ENCODE measurements at places on chromosomes 4 and X.

DNA sequence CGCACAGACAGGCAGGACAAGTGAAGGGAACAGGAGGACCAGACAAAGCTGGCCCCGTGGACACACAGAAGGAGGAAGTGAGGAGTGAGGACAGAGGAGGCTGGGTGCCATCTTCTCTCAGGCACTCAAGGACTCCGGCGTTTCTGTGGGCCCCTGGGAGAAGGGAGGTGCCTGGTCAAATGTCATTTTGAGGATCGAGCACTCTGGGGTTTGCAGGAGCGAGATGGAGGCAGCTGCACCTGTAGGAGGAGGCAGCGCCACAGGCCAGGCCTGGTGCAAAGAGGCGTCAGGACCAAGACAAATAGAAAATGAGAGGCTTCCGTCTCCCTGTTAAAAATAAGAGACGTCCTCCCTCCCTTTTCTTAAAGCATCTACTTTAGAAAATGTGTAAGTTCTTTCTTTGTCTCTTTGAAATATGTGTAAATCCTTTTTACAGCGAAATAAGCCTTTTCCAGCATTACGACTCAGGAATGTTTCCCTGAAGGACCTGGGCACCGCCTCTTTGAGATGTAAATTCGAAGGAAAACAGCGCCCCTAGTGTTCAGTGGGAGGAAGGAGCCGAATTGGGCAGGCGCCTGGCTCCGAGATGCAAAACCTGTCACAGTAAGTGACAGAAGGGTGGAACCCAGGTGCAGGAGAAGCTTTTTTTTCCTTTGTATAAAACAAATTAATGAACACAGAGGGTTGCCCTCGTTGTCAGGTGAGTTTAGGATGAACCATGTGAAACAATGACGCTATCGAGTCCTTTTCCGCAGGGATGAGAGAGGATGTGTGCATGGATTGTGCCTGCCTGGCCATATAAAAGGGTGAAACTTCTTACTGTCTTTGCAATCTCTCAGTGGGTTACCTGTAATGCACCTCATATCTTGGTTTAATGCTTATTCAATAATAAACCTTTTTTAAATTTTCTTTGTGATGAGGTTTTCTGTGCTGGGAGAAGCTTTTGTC lies 1.4 kb upstream of the C4orf50 start:
- no peak for DNase-seq

- no peak for DNase-seq
These were observed 141.6 kb upstream of the TENM3 start for GRCh38 chr4:182101618-182102017.

DNA sequence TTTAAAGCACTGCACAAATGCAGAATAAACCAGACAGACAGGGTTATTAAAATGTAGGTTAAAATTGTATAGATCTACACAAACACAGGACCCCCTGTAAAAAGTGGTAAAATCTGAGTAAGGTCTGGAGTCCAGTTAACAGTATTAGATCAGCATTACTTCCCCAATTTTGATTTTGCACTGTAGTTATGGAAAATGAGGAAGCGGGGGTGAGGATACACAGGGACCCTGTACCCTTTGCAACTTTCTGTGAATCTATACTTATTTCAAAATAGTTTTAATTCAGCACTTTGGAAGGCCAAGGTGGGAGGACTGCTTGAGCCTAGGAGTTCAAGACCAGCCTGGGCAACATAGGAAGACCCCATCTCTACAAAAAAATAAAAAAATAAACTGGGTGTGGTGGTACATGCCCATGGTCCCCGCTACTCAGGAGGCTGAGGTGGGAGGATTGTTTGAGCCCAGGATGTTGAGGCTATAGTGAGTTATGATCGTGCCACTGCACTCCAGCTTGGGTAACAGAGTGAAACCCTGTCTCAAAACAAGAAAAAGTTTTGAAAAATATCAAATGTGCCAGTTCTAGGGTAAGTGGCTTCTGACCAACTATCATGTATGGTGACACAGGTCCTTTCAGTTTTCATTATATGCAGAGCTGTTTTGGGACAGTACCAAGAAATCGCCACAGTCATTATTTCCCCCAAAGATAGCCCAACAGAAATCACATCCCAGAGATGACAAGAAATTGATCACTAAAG lies 17.7 kb downstream of the SEL1L3 start:
- DNase-seq = no peak

GRCh38 chrX:36543499-36543898 lies 464.7 kb upstream of the FAM47C start:
- no peak for DNase-seq
